ENCODE measurements at places on chromosomes 1 and 21.

GRCh38 chr1:82225421-82226185 lies 424.9 kb downstream of the ADGRL2 start:
- no peak for DNase-seq

GRCh38 chr1:155648207-155649147 lies 38.5 kb downstream of the MSTO1 start:
- no peak for DNase-seq

GRCh38 chr21:44089001-44089911 lies 17.9 kb upstream of the PWP2 start:
- DNase-seq = peak; percentile 76

DNA sequence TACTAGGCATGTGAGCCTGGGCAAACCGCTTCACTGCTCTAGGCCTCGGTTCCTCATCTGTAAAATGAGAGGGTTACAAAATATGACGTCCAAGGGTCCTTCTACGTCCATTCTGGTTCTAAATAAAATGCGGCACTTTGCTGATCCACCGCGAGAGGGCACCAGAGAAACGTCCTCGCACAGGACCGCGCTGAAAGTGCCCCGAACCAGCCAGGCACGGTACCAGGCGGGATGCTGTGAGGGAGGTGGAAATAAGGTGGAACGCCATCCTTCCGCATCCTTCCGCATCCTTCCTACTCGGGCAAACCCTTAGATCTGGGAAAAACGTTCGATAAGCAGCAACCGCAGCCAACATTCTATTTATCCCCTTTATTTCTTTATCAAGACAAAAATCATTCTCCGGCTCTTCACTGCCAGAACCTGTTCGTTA lies 60.3 kb upstream of the KRTAP19-8 start:
- DNase-seq = peak; percentile 78

- DNase-seq = no peak
These were observed 125.6 kb upstream of the LMO4 start for GRCh38 chr1:87202922-87203655.

DNA sequence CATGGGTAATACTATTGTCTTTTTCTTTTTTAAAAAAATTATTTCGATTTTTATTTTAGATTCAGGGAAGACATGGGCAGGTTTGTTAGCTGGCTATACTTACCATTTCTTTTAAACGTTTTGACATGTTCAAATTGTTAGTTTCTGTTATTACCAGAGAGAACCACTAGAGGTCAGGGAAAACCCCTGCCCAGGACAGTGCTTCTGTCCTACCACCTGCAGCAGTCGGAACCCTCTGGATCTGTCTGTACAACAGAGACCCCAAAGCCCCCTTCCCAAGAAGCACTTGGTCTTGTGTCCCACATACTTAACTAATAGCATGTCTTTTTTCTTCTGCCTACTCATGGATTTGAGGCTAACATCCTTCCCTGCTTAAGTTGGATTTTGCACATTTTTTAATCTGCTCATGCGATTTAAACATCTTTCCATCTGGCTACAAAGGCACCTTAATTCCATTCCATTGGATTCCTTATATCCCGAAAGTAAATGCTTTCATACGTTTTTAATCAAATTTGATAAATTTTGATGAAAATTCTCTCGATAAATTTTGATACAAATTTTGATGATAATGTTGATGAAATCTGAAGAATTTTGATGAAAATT lies 10.0 kb upstream of the C1orf115 start:
- no peak for DNase-seq

DNA sequence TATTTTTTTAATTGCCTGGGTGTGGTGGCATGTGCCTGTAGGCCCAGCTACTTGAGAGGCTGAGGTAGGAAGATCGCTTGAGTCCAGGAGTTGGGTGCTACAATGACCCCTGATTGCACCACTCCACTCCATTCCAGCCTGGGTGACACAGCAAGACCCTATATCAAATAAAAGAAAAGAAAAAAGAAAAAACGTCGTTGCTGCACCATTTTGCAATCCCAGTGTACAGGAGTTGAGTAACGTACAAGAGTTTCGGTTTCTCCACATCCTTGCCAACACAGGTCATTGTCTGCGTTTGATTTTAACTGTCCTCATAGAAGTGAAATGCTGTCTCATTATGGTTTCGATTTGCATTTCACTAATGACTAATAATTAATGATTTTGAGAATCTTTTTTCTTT lies 7.9 kb downstream of the ZNF684 start:
- no peak for DNase-seq

DNA sequence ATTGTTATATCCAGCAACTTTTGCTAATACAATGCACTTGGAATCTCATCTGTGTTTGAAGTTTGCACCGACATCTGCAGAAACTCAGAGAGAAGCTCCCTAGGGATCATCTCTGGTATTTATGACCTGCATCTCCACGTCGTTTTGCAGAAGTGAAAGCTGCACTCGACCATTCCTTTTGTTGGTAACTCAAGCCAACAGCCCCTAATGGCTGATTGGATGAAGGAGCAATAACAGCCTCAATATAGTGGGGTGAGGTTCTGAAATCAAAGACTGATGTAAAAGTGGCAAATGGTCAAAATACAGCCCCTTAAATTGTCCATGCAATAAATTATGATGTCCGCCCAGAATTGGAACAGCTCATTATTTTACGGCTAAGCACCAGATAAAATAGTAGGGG lies 344.2 kb upstream of the KAZN start:
- DNase-seq = no peak

DNA sequence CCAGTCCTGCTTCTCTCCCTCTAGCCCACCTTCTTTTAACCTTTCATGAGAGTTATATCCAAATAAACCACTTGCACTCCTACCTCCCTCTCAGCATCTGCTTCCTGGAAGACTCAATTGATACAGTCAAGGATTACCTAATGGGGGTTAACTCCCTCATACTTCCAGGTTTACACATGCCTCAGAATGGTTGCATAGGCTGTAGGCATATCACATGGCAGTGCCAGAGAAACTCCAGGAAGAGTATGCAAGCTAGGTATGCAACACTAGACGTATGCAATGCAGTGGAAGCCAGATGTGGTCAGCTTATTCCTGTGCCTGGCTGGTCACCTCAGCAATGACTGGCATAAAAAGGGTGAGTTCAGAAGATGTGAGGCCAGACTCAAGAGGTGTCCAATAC lies 32.7 kb upstream of the VANGL1 start:
- no peak for DNase-seq

DNA sequence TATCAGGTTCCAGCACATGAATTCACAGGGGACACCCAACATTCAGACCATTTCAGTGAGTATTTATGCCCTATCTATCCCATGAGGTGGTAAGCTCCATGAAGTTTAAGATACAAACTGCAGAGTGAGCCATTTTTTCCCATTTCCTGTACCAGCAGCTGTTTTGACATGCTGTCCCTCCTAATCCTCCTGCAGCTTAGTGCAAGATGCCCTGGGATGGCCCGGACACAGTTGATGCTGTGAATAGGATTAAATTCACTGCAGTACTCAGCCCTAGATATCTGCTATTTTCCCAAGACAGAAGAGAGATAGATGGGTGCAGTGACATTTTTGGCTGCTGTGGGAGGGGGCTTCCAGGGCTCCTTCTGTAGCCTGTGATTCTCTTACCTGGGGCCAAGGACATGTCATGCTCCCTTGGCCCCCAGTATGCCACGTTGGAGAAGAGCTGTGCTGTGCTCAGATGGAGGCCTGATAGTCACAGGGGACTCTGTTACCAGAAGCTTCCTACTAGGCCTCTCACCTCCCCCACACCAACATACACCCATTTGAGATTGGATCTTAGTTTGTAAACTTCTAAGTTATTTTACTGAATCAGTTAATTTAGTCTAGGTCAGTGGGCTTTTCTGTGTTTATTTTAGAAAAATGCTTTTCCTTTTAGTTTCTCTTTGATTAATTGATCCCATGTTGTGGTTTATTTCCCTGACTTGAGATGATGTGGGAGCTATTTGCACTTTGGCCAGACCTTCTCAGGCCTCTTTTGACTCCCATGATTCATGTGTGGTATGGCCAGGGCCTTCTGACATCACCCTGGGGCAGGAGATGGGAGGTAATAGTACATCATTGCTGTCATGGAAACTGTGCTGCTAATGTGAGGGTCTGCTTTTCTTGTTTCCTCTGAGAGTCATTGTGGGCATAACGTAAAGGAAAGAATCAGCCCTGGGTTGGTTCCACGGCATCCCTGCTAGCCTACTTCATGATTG lies 92.6 kb downstream of the ST3GAL3 start:
- no peak for DNase-seq

DNA sequence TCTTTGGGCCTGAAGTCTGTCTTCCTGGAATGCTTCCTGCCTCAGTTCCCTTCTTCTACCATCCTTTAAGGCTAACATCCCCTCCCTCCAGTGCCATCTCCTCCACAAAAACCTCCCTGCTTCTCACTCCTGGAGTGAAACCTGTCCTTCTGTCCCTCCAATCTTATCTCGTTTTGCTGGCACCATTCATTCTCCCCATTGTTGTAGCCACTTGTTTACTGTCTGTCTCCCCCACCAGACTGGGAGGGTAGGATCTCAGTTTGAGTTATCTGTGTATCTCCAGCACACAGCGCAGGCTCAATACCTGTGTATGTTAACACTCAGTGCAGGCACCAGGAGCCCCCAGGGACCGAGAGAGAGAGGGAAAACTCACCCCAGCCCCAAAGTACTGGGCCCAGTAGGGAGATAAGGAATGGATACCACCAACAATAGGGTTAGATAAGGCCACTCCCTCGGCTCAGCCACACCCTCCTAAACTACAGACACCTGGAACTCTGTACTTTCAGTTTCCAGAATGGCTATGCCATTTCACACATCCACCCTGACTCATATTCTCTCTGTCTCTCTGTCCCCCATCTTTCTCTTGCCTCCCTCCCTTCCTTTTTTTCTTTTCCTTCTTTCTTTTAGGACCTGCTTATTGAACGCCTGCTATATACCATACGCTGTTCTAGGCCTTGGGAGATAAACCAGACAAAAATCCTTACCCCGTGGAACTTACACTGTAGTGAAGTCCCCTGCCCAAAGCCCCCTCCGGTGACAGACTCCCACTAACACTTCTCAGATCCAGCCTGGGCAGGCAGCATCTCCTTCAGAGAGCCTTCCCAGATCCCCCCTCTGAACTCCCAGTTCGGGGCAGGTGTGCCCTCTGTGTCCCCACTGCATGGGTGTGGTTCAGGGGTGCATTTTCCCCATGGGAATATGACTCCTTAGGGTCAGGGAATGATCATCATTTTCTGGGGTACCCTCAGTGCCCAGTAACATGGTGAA lies 3.3 kb upstream of the SSBP3 start:
- peak; percentile 67 for DNase-seq

- DNase-seq = no peak
These were observed 25.8 kb upstream of the KCNA10 start for GRCh38 chr1:110544753-110545152.

- DNase-seq = no peak
These were observed 9.8 kb upstream of the CYP2J2 start for GRCh38 chr1:59936358-59936821.

GRCh38 chr1:18157352-18157751 lies 49.8 kb downstream of the IGSF21 start:
- no peak for DNase-seq

DNA sequence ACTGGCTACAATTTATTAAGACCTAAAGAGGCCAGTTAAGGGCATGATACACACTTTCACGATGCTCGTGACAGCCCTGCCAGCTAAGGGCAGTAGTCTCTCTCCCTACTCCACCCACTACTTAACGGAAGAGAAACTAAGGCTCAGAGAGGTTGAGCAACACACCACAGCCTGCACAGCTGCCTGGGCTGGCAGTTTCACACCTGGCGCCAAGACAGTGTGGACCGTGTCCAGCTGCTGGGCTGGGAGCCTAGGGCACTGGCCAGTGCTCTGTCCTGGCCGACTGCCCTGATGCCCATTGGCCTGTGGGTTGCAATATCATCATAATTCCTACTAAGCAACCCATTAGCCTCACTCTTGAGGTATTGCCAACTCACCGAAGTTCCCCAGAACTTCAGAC lies 27.6 kb downstream of the TENT5C start:
- DNase-seq = no peak

DNA sequence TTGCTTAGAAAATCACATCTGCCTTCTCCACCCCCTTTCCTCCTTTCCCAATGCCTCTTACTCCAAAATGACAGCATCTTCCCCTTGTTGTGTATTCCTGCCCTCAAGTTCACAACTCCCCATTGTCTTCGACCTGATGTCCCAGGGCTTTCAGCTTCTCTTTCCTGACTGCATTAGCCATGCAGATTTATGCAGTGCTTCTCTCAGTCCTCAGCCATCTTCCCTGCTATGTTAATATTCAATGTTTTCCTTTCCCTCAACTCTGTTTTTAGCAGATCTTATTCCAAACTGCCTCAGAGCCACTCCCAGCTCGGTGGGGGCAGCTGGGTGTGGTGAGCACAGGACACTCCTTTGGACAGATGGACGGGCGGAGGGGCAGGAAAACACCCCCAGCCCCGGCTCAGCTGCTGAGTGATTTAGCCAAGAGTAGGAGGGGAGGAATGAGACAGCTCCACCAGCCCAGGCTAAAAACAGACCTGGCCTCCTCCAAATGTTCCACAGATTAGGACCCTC lies 71.0 kb downstream of the CD2 start:
- DNase-seq = no peak

- no peak for DNase-seq
These were observed 189.9 kb upstream of the BEND5 start for GRCh38 chr1:48966583-48966982.

GRCh38 chr1:9838946-9839345 lies 15.2 kb upstream of the CLSTN1 start:
- DNase-seq = no peak

GRCh38 chr21:46455575-46456385 lies 2.9 kb upstream of the DIP2A start:
- DNase-seq = no peak

- no peak for DNase-seq
These were observed 4.5 kb upstream of the TRIM17 start for GRCh38 chr1:228420968-228421826.

DNA sequence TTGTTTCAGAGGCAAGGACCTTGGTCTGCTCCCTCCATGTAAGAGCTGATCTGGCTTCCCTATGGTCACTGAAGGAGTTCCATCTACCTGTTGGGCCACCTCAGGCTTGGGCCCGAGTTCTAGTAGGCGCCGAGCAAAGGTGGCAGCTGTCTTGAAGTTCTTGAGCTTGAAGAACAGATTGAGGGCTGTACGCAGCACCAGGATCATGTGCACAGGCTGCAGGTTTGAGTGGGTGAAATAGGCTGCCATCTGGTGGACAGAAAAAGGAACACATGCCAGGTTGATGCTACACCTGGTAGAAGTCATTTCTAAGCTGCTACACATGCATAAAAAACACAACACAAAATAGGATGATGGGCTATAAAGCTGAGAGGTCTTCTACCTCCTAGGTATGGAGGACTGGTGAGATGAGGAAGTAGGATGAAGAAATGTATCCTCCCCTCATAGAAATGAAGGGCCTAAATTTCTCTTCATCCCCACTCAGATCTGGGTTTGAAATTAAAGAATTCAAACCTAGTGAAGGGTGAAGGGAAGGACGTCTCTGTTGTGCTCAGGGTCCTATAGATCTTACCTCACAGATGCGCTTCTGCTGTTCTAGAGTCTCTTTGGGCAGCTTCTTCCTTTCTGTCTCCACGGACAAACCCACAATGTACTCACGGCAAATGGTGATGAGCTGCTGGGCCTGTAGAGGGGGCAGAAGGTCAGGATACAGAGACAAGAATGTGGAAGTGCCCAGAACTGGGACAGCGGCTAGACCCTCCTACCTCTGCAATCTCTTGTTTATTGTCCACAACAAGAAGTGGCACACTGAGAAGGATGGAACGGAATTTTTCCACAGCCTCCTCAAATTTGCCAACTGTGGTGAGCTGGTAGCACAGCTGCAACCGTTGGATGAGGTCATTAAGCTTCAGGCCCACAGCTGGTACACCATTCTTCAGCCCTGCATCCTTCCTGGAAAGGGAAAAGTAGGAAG lies 6.6 kb upstream of the PEX19 start:
- DNase-seq = peak; percentile 78
